ENCODE measurements at places on chromosomes 12 and 14.

DNA sequence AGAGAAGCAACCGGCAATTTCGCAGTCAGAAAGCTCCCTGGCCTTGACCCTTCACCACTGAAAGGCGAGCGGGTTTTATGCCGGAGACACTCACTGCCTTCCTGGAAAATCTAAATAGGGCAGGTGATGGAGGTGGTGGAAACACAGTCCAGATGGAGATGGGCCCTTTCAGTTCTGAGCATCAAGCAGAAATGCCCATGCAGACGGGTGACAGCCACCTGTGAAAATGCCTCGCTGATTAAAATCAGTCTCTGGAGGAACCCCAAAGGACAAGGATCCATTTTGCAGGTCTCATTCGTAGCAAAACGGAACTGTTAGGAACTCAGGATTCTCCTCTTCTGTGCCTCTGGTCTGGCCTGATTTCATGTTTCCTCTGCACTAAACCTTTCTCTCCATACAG, 74.2 kb downstream of the FZD10 start:
- no peak for DNase-seq

GRCh38 chr14:99272899-99273765, 1.1 kb upstream of the BCL11B start:
- DNase-seq, result peak; percentile 81

DNA sequence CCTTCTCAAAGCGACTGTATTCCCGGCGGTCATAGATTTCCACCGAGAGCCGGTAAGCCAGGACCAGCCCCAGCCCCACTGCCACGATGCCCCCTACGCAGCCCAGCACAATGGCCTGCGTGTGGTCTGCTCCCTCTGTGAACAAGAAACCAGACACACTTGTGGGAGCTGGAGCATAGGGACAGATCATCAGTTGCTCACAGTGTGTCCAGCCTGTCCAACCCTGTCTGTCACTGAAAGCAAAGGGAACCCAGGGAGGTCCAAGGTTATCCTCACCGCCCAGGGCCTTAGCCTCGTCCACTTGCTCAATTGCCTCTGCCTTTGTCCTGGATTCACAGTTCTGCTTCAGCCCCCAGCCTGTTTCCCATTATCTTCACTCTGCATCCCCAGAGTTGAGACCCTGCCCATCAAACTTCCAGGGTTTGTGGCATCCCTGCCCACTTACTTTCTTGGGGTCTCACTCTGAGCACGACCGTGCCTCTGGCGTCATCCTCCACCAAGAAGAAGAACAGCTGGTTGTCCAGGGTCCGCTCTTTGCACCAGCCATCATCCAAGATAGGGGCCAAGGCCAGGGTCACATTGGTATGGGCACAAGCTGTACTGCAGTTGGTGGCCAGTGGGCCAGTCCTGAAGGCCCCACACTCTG, 11.3 kb upstream of the CSAD start:
- no peak for DNase-seq

GRCh38 chr12:115640929-115641328, 636.6 kb downstream of the MED13L start:
- no peak for DNase-seq

DNA sequence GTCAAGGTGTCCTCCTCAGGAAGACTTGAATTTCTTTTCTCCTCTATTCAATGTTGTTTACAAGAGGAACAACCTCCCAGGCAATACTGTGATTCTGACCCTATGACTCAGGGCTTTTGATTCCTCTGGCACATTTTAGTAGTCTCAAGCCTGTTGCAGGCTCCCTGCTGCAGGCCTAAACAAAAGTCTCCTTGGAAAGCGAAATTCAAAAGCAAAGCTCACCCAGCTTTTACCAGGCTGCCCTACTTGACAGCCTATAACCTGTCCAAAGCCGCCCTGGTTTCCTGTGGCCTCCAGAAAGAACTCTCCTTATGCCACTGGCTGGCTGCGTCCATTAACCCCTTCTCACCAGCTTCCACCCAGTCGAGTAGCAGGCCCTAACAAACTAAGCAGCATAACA, 11.6 kb downstream of the FGD6 start:
- no peak for DNase-seq

- no peak for DNase-seq
Measured at GRCh38 chr12:20483776-20484175, 115.4 kb downstream of the PDE3A start.

- no peak for DNase-seq
Measured at GRCh38 chr14:75917322-75917945, 64.4 kb downstream of the TGFB3 start.

DNA sequence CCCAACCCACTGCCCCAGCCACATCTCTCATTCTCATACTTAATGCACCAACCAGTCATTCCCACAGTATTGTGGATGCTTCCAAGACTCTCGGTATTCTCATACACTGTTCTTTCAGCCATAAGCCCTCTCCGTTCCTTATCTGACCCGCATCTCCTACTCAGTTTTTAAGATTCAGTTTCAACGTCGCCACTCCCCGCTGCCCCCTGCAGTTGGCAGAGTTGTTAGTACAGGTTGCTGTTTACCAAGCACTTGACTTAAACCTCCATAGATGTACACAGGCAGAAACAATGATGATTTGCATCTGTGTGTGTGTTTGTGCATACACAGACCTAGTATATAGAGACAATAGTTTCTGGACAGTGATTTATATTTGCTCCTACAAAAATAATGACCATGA, 40.2 kb downstream of the PAH start:
- peak; percentile 73 for DNase-seq

GRCh38 chr12:80233926-80234325, 134.6 kb downstream of the OTOGL start:
- no peak for DNase-seq

DNA sequence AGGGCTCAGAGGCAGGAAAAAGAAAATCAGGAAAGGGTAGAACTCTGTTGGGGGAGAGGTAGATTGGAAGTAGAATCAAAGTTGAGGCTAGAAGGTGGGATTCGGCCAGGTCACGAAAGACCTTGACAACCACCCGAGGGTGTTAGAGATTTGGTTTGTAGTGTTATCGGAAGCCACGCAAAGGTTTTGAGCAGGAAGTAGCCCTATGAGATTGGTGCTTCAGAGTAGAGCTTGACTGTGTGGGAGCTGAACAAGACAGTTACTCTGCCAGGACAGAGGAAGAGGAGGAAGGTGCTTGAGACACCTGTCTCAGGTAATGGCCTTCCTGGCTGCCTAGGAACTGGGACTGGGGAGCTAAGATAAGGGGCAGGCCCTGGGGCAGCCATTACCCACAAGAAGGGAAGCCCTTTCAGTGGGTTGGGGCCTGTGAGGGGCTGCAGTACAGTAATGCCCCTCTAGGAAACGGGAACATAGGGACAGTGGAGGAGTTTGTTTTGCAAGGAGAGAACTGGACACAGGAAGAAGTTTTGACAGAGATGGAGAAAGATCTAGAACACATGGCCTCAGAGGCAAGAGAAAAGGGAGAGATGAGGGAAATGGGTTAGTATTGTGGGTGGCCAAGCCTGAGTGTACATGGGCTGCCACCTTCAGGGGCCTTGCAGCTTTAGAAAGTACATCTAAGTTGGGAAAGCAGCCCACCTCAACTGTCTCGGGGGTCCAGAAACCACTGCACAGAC, 73.5 kb downstream of the RIN3 start:
- DNase-seq, result no peak

DNA sequence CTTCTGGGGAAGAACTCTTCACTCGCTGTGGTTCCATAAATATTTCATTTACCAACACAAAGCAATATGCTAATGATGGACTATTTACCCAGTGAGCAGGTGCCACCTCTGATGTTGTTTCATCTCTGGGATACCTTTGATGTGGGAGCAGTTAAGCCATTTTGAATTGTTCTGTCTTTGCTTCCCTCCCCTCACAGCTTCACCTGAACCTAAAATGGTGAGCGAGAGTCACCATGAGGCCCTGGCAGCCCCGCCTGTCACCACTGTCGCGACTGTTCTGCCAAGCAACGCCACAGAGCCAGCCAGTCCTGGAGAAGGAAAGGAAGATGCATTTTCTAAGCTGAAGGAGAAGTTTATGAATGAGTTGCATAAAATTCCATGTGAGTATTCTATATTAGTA, 352.7 kb downstream of the SYT1 start:
- peak; percentile 41 for DNase-seq

DNA sequence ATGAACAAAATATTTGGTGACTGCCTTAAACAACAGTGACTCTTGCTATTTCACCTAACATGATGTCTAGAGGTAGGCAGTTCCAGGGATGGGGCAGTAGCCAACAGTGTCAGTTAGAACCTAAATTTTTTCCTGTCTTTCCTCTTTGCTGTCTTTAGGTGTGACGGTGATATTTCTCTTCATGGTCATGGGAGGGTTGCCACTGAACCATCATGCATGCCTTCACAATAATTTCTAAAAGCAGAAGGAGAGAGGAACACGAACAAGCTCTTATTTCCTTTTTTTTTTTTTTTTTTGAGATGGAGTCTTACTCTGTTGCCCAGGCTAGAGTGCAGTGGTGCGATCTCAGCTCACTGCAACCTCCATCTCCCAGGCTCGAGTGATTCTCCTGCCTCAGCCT, 2.4 kb downstream of the CCDC63 start:
- DNase-seq, result no peak

GRCh38 chr12:19431407-19432308, 7.6 kb upstream of the AEBP2 start:
- peak; percentile 41 for DNase-seq

DNA sequence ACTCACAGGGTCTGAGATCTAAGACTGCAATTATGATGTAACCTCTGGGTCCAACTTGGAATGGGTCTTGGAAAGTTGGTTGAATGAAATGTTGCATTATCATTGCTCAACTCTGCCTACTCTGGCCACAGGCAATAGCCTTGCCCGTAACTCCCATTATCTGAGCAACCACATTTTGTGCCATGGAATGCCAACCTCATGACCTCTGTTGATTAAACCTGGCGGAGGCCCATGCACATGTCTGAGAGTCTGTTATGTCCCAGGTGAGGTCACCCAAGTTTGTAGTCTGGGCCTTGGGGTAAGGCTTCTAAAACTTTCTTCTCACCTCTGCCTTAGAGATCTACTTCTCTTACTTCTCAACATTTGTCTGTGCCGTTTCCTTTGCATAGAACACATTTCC, 140.9 kb downstream of the TBX5 start:
- DNase-seq, result no peak

DNA sequence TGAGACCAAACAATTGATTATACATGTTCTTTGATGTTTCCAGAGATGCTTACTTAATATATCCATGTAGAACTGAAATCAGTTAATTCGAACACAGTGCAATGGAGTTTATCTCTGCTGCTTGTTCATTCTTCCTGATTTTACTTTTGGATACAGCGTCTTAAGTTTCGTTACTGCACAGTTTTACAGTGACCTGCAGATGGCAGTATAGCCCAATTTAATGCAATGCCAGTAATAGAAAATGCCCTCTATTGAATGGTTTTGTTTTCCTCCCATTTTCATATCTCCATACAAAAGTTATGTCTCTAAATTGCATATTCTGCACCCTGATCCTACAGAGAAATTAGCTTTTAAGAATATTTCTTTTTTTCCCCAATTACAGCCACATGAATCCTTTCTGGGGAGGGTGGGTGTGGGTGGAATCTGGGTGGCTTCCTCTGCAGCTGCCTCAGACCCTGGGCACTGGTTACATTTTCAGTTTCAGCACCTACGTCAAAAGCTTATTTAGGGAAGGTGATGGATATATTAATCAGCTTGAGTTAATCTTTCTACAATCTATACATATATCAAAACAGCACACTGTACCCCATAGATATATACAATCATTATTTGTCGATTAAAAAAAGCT, 101.1 kb upstream of the DCD start:
- DNase-seq, result peak; percentile 53

DNA sequence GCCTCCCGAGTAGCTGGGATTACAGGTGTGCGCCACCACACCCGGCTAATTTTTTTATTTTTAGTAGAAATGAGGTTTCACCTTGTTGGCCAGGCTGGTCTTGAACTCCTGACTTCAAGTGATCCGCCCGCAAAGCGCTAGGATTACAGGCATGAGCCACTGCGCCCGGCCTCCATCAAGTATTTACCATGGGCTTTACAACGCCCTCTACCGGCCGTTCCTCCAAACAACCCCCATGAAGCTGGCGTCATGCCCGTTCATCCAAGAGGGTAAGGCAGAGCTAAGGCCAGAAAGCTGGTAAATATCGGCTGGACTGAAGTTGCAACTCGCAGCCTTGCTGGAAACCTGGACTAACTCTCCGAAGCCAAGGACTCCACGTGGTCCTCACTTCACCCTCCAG, 41.6 kb downstream of the RNF34 start:
- no peak for DNase-seq

- peak; percentile 16 for DNase-seq
Measured at GRCh38 chr12:89350630-89351488, 1.4 kb downstream of the DUSP6 start.

GRCh38 chr12:70486588-70486987, 120.5 kb downstream of the KCNMB4 start:
- no peak for DNase-seq

DNA sequence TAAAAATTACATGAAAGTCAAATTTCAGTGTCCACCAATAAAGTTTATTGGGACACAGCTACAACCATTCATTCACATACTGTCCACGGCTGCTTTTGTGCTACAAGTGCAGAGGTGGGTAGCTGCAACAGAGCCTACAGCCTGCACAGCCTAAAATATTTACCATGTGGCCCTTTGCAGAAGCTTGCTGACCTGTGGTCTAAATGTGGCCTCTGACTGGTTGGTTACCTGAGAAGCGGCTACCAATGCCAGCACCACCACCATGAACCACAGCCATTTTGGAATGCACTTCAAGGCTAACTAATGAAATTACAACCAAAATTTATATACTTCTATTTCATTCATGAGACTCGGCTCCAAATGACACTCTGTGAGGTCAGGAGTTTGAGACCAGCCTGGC, 58.6 kb downstream of the NT5DC3 start:
- no peak for DNase-seq

DNA sequence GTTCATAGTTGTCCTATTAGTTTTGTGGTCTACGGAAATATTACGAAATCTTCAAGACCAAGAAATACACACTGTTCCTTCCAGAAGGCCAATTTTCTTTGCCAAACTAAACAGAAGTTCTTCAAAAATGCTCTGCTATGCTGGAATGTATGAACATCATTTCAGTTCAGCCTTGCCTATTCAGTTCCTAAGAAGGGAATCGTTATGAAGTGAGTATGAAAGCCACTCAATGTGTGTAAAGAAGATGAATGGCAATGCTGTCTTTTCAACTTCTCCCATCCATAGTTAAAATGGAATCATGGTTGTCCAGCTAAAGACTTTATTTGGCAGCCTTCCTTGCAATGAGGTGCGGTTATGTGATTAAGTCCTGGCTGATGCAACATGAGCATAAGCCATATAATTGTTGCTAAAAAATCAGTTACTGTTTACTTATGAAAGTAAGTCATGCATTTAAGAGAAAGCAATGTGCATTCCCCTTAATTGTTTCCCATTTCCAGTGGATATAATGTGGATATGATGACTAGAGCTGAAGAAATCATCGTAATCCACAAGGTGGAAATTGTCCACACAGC, 73.8 kb upstream of the PTPRR start:
- no peak for DNase-seq

Data from NCI-H345 (cell line).